Lung (tissue), 17 donors: ENCODE measurements at places on chromosomes 11 and 22.

DNA sequence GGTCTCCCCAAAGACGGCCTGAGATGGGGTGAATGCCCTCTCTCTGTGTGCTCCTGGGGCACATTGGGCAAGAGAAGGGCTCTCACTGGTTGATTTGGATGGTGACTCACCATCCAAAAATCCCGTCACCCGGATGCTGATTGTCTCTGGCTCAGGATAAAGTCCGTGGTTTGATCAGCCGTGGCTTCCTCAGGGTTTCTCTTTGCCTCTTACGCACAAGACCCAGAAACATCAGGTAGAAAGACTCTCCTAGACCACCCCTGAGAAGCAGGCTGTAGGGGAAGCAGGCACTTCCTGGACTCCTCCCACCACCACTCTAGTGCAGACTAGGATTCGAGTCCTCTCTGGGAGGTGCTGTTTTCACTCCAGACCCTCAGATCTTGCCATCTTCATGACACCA is 176.1 kb upstream of the NCAM1 start:
- DNase-seq: no peak

GRCh38 chr11:17606233-17607082 is 59.4 kb downstream of the OTOG start:
- DNase-seq: no peak

DNA sequence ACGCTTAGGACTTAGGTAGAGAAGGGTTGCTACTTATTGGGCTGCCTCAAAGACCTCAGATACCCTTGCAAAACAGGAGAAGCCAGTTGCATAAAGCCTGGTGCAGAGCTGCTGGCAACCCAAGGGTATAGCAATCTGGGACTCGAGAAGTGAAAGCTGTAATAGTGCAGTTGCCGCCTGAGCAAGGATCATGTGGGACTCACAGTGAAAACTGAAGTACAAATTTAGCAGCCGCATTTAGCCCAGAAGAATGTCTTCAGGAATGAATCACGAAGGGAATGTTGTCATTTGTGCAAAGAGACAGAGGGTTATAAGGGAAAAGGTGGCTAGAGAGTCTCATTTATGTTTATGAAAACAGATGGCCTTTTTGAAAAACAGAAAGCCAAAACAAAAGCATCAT is 267.2 kb downstream of the TENM4 start:
- no peak for DNase-seq

DNA sequence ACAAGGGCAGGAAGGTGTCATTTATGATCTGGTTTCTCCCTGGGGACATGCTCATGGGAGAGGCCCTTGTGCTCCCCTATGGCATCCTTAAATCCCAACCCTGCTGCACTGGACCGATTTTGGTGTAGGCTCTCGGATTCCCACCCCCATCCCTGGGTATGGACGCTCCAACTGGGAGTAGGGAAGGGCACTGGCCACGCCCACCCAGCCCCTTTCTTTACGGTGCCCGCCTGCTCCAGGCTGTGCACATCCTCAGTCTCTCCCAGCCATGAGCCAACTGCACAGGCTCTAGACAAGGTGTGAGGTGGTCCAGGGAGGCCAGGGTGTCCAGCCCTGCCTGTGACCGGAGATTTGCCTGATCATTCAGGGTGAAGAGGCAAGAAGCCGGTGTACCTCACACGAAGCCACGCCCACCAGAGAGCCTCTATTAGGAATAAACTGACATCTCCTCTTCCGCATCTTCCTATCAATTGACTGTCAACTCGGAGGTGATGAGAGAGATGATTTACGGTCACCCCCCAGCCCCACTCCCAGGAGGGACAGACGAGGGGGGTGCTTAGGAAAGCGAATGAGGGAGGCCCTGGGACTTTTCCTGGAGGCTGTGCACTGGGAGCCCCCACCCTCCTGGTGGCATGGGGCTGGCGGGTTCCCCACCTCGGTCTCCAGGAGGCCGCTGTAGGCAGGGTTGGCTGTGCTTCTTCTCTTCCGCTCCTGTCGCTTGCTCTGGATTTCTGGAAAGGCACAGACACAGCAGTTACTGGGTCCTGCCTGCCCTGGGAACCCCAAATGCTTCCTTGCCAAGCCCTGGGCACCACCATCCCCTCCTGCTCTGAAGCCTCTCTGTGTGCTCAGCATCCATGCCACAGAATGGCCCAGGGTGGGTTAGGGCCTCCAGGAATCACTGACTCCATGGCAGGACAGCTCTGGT is 116.7 kb downstream of the PHF21B start:
- no peak for DNase-seq

DNA sequence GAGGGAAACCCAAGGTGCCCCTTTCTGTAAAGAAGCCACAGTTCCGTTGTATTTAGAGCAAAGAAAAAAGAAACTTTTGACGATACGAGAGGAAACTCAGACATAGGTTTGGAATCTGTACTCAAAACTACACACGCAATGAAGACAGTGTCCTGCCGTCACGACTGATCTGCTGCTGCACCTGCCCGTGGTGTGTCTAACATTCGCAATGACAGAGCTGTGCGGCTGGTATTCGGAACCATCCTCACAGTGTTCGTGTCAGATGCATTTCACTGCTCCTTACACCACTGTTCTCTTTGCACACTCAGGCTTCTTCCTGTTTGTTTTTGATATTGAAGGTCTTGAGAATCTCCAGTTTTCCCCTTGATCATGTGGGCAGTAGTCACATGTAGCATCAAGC is 84.8 kb downstream of the RTL6 start:
- DNase-seq: no peak

- no peak for DNase-seq
These were observed 232.2 kb downstream of the DDX10 start for GRCh38 chr11:108897071-108897481.
